ENCODE measurements at places on chromosomes 3 and 15.

DNA sequence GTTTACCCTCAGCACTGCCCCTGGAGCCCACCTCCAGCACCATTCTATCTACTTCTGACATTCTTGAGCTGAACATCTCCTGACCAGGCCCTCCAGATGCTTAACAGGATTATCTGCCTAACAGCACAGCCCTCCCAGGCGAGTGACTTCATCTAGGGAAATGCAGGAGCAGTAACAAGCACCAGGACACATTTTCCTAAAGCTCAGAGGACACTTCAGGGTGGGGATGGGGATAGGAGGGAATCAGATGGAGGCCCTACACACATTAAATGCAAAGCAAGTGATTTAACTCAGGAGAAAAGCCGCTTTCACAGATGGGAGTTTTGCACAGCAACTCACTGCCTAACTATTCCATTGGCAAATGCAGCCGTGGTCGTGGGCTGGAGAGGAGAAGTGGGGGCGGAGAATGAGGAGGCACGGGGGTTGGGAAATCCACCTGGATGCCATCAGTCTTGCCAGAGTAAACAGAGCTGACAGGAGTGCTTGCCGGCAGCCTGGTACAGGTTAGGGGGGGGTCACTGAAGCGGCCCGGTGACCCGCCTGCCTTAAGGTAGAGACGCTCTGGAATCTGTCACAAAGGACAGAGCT lies 21.3 kb upstream of the BNC1 start:
- DNase-seq: no peak

GRCh38 chr3:67461667-67462142 lies 192.7 kb downstream of the SUCLG2 start:
- DNase-seq: no peak

GRCh38 chr3:174110761-174111160 lies 713.2 kb downstream of the NLGN1 start:
- DNase-seq: no peak

DNA sequence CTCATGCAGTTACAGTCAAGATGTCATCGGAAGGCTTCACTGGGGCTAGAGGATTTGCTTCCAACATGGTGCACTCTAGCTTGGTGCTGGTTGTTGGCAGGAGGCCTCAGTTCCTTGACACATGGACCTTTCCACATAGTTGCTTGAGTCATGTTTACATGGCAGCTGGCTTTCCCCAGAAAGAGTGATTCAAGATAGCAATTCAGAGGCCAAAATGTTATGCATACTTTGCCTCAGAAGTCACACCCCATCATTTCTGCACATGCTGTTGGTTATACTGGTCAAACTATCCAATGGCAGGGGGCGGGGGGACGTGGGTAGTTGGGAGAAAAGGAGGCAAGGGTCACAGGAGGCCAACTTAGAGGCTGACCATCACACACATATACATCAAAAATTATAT lies 58.7 kb downstream of the FOXB1 start:
- DNase-seq: no peak

- DNase-seq: no peak
These were observed 107.0 kb upstream of the LSAMP start for GRCh38 chr3:116552246-116552645.

- DNase-seq: no peak
These were observed 28.3 kb upstream of the NUDT16 start for GRCh38 chr3:131353016-131353877.

GRCh38 chr3:135199137-135199536 lies 404.1 kb downstream of the EPHB1 start:
- no peak for DNase-seq

DNA sequence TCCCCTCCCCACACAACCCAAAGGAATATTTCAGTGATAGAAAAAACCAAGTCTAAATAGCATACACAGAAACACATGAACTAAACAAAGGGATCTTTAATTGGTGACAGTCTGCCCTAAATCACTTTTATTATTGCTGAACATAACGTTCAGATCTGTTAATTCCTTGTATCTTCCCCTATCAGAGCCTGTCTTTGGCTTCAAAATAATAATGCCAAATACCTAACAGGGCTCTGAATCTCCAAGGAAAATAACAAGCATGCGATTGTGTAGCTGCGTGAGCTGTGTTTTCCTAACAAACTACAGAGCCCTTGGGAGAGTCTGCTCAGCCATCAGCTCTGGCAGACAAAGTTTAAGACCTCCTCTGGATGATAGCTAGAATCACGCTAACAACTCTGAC lies 1010.1 kb downstream of the ROBO1 start:
- no peak for DNase-seq

DNA sequence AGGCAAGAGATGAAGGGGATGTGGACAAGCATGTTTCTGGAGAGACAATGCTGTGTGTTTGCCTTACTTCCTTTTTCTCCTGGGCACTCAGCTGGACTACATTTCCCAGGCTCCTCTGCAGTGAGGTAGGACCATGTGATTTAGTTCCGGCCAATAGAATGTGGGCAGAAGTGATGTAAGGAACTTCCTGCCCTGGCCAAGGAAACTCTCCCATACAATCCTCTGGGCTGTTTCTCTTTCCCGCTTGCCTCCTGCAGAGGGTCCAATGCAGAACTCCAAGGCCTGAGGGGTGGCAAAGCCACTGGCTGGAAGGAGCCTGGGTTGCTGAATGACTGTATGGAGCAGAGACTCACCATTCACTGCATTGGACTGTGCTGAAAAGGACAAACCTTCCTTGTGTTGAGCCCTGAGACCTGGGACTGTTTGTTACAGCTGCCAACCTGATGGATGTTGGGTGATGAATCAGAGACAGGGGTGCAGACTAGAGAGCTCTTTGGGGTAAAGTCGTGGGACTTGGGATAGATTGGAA lies 82.7 kb upstream of the SLC6A6 start:
- peak; percentile 72 for DNase-seq

GRCh38 chr15:47812470-47812999 lies 95.2 kb downstream of the SEMA6D start:
- DNase-seq: peak; percentile 35

GRCh38 chr3:8988791-8989558 lies 25.7 kb upstream of the RAD18 start:
- no peak for DNase-seq

GRCh38 chr3:10783360-10784351 lies 32.4 kb upstream of the SLC6A11 start:
- no peak for DNase-seq

- no peak for DNase-seq
These were observed 14.8 kb upstream of the RBP2 start for GRCh38 chr3:139491027-139491700.
